ENCODE measurements at places on chromosomes 11 and 22.

GRCh38 chr11:44607987-44608386 is 42.5 kb downstream of the CD82 start:
- DNase-seq, result no peak

GRCh38 chr11:6402561-6402981 is 12.3 kb downstream of the SMPD1 start:
- DNase-seq, result no peak

DNA sequence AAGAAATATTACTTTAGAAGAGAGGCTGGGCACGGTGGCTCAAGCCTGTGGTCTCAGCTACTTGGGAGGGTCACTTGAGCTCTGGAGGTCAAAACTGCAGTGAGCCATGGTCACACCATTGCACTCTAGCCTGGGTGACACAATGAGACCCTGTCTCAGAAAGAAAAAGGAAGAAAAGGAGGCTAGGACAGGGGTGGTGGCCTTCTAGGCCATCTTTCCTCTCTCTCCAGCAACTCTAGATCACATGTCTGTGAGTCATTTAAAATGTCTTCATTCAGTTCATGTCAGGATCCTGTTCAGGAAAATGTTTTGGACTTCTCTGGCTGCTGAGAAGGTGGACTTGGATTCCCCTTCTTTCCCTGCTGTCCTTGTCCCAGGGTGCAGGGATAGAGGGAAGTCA is 53.3 kb downstream of the PPFIA1 start:
- no peak for DNase-seq

- DNase-seq, result no peak
Observed at GRCh38 chr11:45260071-45260470, 26.1 kb downstream of the SYT13 start.

- no peak for DNase-seq
Observed at GRCh38 chr11:27085605-27086004, 45.0 kb downstream of the BBOX1 start.

DNA sequence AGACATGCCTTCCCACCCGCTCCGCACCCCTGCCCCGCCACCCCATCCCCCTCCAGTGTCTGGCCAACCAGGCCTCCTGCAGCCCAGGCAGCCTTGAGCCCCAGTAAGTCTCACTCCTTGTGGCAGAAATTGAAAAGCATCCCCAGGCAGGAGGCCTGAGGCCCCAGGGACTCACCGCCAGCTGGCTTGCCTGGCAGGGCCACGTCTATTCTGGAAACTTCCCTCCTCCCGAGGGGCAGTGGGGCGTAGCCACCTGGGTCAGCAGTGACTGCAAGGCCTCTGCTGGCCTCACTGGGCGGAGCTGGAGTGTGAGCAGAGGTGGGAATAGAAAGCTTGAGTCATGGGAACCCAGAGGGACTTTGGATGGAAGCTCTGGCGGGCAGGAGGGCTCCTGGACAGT is 26.3 kb downstream of the ANO1 start:
- DNase-seq, result no peak

- no peak for DNase-seq
Observed at GRCh38 chr11:266676-267439, 11.3 kb upstream of the NLRP6 start.

DNA sequence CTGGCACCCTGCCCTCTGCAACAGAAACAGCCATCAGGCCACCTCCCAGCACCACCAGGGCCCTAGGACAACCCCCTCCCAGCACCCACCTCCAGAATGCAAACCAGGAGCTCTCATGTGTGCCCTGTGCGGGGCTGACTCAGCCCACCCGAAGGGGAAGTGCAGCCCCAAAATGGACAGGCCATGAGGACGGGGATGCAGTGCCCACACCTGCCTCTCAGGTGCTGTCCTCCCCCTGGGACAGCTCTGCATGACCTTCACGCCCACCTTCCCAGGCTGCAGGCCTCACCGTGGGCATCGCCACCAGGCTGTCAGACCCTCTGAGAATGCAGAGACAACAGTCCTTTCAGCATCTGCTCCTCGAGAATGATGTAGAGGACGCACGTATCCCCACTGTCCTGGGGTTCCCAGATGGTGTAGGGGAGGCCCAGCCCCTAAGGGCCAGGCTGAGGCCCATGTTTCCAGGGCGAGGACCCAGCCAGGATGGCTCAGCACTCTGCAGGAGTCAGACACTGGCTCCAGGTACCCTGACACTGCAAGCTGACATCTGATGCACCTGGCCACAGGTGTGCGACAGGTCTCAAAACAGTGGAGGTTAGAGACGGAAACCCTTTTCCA is 13.5 kb downstream of the MOB2 start:
- DNase-seq, result no peak

GRCh38 chr11:123069908-123070821 is 8.2 kb upstream of the HSPA8 start:
- DNase-seq, result no peak

DNA sequence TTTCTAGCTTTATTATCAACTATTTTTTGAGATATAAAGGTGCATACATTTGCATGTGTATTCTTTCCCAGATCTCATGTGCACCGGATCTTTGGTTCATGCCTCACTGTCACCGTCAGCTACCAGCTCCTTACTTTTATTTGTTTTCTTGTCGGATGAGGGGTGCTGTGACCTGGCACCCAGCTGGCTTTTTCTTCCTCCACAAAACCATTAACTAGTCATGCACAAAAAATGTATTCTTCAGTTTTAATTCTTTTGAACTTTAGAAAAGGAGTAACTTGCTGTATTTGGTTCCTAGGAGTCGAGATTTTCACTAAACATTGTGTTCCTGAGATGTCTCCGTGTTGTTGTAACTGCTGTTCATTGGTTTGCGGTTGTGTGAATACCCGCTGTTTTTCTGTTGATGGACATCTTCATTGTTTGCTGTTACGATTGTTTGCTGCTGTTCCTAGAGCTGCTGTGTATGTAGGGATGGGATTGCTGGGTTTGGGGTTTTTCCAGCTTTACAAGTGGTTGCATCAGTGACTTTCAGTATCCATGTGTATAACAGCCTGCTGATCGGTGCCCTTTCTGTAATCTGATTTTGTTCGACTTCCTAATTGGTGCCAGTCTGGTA is 39.4 kb downstream of the MOV10L1 start:
- DNase-seq, result no peak

- no peak for DNase-seq
Observed at GRCh38 chr11:133041928-133042882, 490.1 kb downstream of the OPCML start.

- DNase-seq, result no peak
Observed at GRCh38 chr11:47207459-47207858, 7.3 kb upstream of the DDB2 start.

DNA sequence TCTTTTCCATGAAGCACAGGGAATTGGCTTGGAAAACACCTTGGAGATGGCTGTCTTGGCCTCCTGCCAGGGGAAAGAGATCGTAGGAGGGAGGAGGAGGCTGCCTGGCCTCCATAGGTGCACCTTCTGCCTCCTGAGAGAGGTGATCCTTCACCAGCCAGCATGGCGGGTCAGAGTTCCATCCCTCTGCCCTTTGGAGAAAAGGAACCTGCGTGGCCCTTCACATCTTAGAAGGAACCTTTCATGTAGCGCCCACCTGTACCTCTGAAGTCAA is 58.2 kb upstream of the DRD2 start:
- DNase-seq, result peak; percentile 56

- DNase-seq, result no peak
Observed at GRCh38 chr22:26055693-26056092, 113.6 kb upstream of the SEZ6L start.

- no peak for DNase-seq
Observed at GRCh38 chr11:117589063-117589462, 208.0 kb downstream of the DSCAML1 start.

DNA sequence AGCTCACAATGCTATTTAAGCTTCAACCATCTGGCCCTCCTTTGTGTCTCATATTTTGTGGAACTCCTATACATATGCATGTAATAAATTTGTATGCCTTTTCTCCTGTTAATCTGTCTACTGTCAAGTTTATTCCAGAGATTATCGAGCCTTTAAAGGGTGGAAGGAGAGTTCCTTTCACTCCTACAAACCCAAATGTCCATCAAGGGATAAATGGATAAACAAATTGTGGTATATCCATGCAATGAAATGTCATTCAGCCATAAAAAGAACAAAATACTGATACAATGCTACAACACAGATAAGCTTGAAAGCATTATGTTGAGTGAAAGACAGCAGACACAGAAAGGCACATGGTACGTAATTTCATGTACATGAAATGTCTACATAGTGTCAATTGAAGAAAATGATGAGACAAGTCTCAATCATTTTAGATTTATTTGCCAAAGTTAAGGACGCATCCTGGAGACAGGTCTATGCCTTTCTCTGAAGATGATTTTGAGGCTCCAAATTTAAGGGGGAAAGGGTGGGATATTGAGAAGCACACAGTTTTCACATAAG is 17.7 kb upstream of the FEZ1 start:
- peak; percentile 22 for DNase-seq

DNA sequence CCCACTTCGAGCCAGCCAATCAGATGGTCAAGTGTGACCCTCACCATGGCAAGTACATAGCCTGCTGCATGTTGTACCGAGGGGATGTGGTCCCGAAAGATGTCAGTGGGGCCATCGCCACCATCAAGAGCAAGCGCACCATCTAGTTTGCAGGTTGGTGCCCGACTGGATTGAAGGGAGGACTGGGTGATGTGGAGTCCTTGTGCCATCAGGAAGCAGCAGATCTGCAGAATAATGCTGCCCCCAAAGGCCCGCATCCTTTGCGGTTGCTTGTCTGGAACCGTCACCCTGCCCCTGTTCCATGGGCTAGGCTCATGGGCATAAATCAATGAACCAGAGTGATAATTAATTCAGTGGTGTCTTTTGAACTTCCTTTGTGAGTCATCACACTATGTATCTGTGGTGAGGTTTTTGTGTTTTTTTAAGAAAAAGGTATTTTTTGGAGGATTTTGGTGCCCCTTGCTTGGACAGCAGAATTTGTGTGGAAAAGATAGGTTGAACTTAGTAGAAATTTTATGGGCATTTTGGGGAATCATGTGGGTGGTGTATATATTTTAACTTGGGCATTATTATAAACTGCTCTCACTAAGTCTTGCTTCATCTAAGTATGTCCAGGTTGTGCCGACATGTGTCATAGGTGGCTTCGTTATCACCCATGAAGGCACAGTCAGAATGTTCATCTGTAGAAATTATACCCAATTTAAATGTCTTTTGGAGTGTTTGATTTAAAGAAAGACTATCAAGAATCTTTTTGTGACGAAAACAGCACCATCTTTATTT is 22.3 kb downstream of the LRRC74B start:
- DNase-seq, result no peak

GRCh38 chr11:116104498-116105174 is 600.4 kb upstream of the CADM1 start:
- DNase-seq, result no peak

GRCh38 chr22:41048791-41049717 is 43.3 kb upstream of the EP300 start:
- DNase-seq, result no peak

GRCh38 chr11:27211370-27212127 is 151.5 kb downstream of the CCDC34 start:
- DNase-seq, result no peak

- no peak for DNase-seq
Observed at GRCh38 chr11:46553814-46554212, 40.0 kb downstream of the AMBRA1 start.

DNA sequence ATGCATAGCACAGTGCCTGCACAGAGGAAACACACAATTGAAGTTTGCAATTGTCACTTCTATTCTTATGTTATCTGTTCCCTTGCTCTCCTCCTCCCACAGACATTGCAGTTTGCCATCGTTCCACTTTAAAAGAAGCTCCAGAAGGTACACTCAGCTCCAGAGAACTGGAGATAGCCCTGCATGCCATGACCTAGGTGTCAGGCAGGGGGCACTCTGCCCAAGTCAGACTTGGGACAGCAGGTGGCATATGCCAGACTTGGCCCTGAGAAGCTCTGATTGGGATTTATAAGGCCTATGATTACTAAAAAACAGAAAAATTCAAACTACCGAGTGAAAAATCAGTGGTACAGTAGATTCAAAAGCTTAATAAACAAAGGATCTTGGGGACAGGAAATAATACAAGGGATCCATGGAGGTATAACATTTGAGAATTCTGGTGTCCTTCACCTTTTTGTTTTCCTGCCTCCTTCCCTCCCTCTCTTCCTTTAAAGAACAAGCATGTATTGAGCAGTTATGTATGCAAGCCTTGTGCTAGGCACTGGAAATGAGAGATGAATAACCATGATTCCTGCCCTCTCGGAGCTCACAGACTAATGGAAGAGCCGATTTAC is 40.0 kb downstream of the TENM4 start:
- DNase-seq, result no peak

GRCh38 chr11:36254713-36255112 is 34.5 kb downstream of the COMMD9 start:
- no peak for DNase-seq

DNA sequence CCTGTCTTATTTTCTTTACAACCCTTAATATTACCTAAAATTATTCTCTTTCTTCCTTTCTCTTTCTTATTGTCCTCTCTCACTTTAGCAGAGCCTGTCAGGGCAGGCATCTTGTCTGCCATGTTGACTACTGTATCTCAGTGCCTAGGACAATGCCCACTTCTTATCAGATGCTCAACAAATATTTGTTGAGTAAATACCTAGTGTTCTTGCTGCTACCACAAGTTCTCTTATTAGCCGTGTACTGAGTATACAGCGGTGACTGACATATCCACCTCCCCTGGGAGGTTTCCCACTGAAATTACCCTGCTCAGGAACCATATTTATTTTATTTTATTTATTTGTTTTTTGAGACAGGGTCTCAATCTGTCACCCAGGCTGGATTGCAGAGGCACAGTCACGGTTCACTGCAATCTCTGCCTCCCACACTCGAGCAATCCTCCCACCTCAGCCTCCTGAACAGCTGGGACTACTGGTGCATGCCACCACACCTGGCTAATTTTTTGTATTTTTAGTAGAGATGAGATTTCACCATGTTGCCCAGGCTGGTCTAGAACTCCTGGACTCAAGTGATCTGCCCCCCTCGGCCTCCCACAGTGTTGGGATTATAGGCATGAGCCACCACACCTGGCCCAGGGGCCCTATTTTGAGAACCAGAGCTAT is 6.7 kb downstream of the HPX start:
- DNase-seq, result peak; percentile 35

- no peak for DNase-seq
Observed at GRCh38 chr11:942823-943222, 17.2 kb downstream of the AP2A2 start.

- no peak for DNase-seq
Observed at GRCh38 chr22:49964136-49965090, 3.8 kb downstream of the PIM3 start.

DNA sequence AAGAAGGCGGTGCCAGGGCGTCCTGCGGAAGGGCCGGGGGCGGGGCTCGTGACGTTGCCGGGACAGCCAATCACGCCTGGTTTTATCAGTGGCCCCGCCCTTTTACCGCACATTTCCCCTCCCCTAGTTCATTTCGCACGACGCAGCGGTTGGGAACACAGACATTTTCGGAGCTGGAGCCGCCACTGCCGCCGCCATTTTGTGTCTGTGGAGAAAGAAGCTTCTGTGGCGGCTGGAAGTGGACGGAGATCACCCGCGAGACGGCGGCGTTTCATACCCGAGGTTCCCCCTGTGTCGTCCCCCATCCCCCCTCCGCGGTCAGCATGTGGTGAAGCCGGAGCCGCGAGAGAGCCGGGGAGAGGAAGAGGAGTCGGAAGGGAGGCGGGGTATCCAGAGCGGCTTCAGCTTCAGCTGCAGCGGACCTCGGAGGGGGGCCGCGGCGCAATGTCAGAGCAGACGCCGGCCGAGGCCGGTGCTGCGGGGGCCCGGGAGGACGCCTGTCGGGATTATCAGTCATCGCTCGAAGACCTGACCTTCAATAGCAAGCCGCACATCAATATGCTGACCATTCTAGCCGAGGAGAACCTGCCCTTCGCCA is at the start of gene PCF11:
Gene PCF11 (plus strand): TSS at position 136 of the 598 bp plus-strand sequence. CDS start 309 bp downstream, at position 445.
- peak; percentile 20 for DNase-seq
